ENCODE measurements at places on chromosomes 7 and 10. TPM values are rescaled to one million over a fixed set of nuclear protein-coding genes. Genes with fewer than 3 reads are reported as not detected.

GRCh38 chr7:73768641-73769480 is 1.2 kb downstream of the CLDN3 start:
- peaks cover 4% of the 10 kb centered on the region for H3K4me1 ChIP-seq
- peaks cover 27% of the 10 kb centered on the region for H3K27me3 ChIP-seq

Gene PLPP4
- not detected for total RNA-seq

DNA sequence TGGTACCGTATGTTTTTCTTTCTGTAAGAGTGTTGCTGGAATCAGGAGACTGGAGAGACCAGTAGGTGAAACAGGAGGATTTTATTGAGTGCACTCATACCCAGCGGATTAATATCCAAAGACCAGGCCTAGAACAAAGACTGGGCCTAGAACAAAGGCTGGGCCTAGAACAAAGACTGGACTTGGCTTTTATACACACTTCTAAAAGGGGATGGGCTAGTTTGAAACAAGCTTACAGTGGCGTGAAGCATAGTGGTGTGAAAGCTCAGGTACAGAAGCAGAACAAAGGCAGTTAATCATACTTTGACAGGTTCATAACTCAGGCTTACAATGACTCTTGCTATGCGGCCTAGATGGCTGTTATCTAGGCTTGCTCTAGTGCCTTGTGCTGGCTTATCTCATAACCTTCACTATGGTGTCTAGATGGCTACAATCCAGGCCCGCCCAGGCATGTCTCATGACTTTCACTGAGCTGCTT is 67.7 kb downstream of the TRIM24 start:
- no peaks in the 10 kb centered on the region for H3K36me3 ChIP-seq
- H3K4me1 ChIP-seq: no peaks in the 10 kb centered on the region
- H3K27me3 ChIP-seq: no peaks in the 10 kb centered on the region
- H3K27ac ChIP-seq: no peak overlapping the region
- DNase-seq: no peak
- no peak overlapping the region for H3K4me3 ChIP-seq

Gene C7orf33
- not detected for total RNA-seq

DNA sequence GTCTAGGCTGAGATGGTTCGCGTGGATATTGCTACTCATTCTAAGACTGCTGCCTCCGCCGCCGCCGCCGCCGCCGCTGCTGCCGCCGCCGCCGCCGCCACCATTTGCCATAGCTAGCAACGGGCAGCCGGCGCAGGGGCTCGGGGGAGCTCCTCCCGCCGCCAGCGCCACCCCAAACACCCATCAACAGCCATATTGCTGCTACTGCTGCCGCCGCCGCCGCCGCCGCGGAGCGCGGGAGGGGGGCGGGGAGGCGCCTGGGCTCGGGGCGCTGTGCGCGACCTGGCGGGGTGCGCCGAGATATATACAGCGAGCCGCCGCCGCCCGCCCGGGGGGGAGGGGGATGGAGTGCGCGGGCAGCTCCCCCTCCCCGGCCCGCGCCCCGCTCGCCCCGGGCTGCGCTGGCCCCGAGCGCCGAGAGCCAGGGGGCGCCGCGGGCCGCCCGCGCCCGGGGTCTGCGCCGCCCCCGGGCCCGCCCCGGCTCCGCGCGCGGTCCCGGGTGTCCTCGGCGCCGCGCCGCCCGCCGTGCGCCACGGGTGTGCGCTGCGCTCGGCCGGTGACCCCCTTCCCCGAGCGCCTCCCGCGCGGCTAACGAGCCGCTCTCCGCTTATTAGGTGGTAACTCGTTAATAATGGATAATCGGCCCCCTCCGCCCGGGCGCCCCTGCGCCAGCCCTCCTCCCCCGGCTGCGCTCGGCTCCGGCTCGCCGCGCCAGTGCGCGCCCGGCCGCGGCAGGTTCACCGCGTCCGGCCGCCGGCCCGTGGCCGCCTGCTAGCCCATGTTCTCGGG is at the start of gene KCNMA1:
TSS of gene KCNMA1 (minus strand) at position 277 of the 789 bp plus-strand sequence.
- peaks cover 3% of the 10 kb centered on the region for H3K4me1 ChIP-seq
- DNase-seq: peak; percentile 56
- peak within 1 kb of the TSS; percentile 65 for H3K4me3 ChIP-seq
- no peaks in the 10 kb centered on the region for H3K36me3 ChIP-seq
- H3K27ac ChIP-seq: peak within 1 kb of the TSS; percentile 93

DNA sequence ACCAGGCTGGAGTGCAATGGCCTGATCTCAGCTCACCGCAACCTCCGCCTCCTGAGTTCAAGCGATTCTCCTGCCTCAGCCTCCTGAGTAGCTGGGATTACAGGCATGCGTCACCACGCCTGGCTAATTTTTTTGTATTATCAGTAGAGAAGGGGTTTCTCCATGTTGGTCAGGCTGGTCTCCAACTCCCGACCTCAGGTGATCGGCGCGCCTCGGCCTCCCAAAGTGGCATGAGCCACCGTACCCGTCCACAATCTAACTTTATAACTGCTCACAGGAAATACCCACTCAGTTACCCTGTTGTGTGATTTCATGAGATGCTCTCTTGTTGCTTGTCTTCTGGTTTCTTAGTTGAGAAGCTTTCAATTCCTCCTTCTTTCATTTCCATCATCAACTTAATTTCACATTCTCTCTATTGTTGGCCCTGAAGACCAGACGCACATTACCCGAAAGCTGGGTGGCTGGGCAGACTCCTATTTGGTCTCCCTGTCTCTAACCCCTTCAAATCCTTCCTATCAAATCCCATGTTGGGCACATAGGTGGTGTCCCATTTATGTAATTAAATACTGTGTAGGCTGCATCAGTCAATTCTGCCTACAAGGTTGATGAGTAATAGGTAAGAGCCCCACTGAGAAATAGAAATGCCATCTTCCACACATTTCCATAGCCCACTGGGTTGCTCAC is 1.1 kb upstream of the GSTO2 start:
- DNase-seq: no peak
- H3K4me3 ChIP-seq: peak overlapping the region; percentile 75
- no peaks in the 10 kb centered on the region for H3K4me1 ChIP-seq
- H3K36me3 ChIP-seq: no peaks in the 10 kb centered on the region

GRCh38 chr10:80870282-80870681 is 332.6 kb downstream of the SH2D4B start:
- no peaks in the 10 kb centered on the region for H3K27me3 ChIP-seq
- H3K4me1 ChIP-seq: no peaks in the 10 kb centered on the region
- no peak overlapping the region for H3K27ac ChIP-seq
- DNase-seq: no peak
- no peaks in the 10 kb centered on the region for H3K36me3 ChIP-seq
- H3K4me3 ChIP-seq: no peak overlapping the region

GRCh38 chr7:35723011-35723410 is 28.1 kb upstream of the HERPUD2 start:
- no peaks in the 10 kb centered on the region for H3K27me3 ChIP-seq
- H3K36me3 ChIP-seq: no peaks in the 10 kb centered on the region
- DNase-seq: no peak
- no peak overlapping the region for H3K27ac ChIP-seq
- no peaks in the 10 kb centered on the region for H3K4me1 ChIP-seq

Gene UNCX
- not detected for total RNA-seq

Gene AHR
- 89.7 TPM for total RNA-seq

Gene C7orf57
- not detected for total RNA-seq

Gene PRXL2A
- 46.8 TPM for total RNA-seq

All from uterus (tissue), 4 donors.